A673 (cell line): ENCODE measurements at places on chromosomes 2 and 18. TPM values are rescaled to one million over a fixed set of nuclear protein-coding genes. Genes with fewer than 3 reads are reported as not detected.

The TYMS gene
- total RNA-seq, result 319 and 339 TPM in 2 replicates

The UPP2 gene
- total RNA-seq, result not detected in 2 replicates

The KCTD1 gene
- total RNA-seq, result 4.1 and 5.7 TPM in 2 replicates

The STEAP3 gene
- total RNA-seq, result 19.3 and 20.3 TPM in 2 replicates

The CD8B2 gene
- total RNA-seq, result not detected in 2 replicates

The ALKAL2 gene
- total RNA-seq, result not detected in 2 replicates

The DTNB gene
- total RNA-seq, result 19.6 and 20.5 TPM in 2 replicates

The NOL4 gene
- total RNA-seq, result 34.4 and 36.7 TPM in 2 replicates

The IL36RN gene
- total RNA-seq, result not detected in 2 replicates

The FAM110C gene
- 1.2 and 2.6 TPM in 2 replicates for total RNA-seq

The SOX11 gene
- total RNA-seq, result 73.9 and 75.1 TPM in 2 replicates

The RGPD3 gene
- 0.30 and 0.57 TPM in 2 replicates for total RNA-seq

The XIRP2 gene
- total RNA-seq, result 0.04 and 0.17 TPM in 2 replicates

The DUSP2 gene
- total RNA-seq, result 0.50 and 1.4 TPM in 2 replicates

The LOXHD1 gene
- 25.5 and 26.4 TPM in 2 replicates for total RNA-seq

The ZNF892 gene
- 7.2 and 8.2 TPM in 2 replicates for total RNA-seq
